ENCODE measurements at places on chromosomes 3 and 15.

DNA sequence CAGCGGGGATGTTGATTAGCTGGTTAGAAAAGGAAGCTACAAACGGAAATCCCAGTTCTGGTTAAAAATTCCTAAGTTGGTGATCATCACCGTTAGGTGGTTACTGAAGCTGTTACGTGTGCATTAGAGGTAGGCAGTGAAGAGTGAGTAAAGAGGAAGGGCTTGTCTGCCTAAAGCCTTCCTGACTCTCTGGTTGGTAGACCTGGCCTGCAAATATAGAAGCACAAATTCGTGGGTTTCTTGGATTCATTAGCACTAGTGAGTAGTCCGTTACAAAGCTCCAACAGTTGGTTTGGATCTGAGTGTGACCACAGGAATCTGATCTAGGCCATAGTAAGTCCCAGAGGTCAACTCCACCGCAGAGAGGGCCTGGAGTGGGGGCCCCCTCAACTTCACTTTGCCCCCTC lies 174.0 kb upstream of the TP63 start:
- DNase-seq = no peak

DNA sequence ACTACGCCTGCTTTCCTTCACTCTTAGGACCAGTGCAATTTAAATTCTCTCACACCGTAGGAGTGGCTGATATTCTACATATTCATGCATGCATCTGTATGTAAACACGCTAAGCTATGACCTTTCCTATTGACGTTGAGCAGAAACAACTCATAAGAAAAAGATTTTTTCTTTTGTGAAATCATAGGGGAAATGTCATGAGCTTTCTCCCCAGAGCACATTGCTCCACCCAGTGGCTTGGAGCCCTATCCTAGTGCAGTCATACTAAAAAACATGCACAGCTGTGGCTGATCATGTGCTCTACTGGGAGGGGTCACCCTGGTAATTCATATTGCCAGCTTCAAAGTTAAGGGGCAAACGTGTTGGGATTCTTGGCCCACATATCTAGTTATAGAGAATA lies 1.8 kb upstream of the MESD start:
- no peak for DNase-seq

DNA sequence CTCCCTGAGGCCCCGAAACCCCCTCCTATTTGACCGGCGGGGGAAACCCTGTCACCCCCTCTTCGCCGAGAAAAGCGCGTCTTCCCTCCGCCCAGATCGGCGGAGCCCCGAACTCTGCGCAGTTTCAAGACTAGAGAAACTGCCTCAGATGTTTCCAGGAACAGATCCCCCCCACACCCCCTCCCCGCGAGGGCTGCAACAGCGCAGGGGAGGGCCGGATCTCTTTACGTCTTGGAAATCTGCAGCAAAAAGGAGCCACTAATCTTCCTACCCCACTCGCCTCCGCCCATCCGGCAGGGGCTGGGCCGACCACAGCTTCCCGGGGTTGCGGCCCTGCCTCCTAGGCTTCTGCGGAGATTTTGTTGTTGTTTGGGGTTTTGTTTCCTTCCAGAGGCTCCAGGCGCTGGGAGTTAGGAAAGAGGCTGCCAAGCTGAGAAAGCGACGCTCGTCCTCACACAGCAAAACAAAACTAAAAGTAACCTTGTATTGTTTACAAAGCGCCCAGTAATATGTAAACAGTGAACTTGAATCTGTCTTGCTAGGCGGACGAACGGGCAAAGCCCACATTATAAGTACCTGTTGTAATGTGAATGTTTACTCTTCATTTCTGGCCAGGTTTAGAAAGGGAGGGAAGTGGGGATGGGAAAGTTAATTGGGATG lies 2.2 kb downstream of the FOXB1 start:
- no peak for DNase-seq

- DNase-seq = peak; percentile 54
These were observed 29.6 kb downstream of the RPL22L1 start for GRCh38 chr3:170840291-170840859.

- peak; percentile 22 for DNase-seq
These were observed 1.5 kb downstream of the CHRNA3 start for GRCh38 chr15:78619022-78619950.
